Hypothalamus (tissue), 51 donors: ENCODE measurements at places on chromosomes 2 and 18.

DNA sequence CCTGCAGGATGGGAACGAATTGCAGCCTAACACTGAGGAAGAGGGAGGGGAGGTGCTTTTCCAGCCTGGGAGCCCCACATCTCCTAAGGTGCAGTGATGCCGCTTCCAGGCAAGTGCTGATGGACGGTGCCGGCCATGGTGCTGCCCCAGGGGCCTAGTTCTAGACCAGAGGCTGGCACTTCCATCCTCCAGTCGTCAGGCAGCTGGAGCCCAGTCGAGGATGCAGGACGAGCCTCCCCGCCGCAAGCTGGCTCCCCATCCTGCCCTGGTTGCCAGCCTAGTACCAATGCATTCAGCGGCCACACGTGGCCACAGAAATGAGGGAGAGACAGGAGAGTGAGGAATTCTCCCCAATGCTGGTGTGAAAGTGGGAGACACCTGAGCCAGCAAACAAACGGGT lies 413.5 kb downstream of the ZNF516 start:
- DNase-seq = no peak

- no peak for DNase-seq
Measured at GRCh38 chr2:146228466-146229058, 1616.3 kb upstream of the ACVR2A start.

DNA sequence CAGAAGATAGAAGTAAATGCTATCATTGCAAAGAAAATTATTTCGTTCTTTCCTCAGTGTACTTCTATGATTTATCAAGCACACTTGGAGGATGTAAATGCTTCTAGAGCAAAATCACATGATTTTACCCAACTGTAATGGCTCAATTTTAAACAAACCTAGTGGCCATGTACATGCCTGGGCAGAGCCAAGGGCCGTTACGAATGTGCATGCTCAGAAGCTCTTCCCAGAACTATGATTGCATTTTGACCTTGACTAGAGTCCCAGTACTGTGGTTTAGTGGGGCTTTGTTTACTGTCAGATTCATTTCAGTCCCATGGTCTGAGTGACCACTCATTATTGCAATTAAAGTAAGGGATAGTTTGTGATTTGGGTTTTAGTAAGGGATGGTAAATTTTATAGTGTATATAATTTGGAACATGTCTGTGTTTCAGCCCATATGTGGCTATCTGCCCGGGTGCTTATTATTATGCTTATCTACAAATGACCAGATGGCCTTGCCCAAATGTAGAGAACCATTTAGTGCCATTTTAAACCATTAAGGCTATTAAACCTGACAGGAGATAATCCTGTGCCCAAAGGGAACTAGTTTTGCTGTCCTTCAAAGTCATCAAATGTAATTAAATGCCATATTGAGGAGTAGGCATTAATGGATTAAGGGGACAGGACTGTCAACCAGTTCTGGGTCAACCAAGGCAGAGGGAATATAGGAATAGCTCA lies 239.1 kb downstream of the ICOS start:
- no peak for DNase-seq

GRCh38 chr2:239930378-239930777 lies 94.8 kb downstream of the NDUFA10 start:
- no peak for DNase-seq

GRCh38 chr2:43047187-43047780 lies 179.1 kb downstream of the ZFP36L2 start:
- no peak for DNase-seq

DNA sequence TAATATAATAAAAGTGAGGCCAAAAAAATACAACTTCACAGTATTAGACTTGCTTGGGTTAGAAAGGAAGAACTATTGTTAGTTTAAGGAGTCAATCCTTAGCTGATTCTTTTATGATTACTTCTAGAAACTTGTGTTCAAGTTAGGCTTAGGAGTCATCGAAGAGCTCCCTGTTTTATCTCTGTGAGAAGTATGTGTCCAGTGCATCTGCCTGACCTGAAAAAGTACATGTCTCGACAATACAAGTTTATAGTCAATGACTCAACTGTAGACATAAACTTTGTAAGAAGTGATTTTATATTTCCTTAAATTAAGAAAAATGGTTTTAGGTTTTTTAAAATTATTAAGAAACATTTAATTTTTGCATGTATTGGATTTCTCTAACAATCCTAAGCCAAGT lies 571.2 kb downstream of the ZEB2 start:
- DNase-seq = no peak

DNA sequence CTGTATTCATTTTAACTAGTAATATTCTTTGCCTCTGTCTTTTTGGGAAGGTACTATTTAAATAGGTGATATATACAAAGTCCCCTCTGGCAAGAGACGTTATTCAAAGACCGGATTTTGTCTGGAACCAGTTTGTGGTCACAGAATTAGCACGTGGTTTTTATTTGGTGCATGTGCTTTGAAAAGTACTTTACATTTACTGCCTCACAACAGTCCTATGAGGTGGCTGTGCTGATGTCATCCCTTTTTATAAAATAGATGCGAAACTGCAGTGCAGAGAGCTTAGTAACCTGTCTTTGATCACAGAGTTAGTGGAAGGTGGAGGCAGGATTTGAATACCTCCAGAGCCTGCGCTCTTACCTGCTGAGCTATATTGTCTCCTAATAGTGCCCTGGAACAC lies 4.0 kb downstream of the LPIN1 start:
- DNase-seq = no peak

DNA sequence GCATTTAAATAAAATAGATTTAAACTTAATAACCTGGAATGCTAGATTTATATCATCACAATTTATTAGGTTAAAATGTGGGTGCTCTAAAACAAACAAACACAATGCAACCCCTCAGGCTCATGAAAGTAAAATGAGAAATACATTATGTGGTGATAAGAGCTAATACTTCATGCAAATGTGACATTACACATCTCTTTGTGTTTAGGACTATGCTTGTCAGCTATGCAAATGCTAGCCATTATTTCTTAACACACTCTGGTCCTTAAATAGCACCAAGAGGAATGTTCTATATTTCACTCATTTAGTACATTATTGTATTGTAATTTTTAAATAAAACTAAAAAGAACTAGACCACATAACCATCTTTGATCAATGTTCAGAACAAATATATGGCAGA lies 627.6 kb downstream of the DPP10 start:
- DNase-seq = no peak

DNA sequence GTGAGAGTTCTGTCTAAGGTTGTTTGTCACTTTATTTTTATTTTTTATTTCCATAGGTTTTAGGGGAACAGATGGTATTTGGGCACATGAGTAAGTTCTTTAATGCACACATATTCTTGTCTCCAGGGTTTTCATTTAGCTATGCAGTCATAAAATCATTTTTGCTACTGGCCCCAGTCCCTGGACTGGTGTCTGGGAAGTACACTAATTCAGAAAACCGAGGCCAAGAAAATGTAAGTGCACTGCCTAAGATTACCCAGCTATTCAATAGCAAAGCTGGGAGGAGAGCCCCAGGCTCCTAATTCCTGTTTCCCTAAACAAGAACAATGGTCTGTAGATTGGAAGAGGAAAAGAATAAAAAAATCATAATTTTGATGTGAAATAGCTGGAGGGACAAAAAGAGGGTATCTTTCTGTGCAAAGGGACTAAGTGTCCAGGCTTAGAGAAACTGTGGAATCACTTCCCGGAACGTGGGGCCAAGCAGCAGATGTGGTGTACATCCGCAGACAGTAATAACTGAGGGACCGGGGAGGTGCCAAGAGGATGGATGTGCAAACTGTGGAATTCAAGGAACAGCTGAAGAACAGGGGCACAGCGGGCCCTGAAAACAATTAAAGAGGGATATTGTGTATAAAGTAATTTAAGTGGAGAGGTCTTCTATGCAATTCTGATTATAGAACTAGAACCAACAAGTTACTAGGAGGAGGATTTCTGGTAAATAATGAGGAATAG lies 236.3 kb downstream of the ACKR3 start:
- DNase-seq = no peak

DNA sequence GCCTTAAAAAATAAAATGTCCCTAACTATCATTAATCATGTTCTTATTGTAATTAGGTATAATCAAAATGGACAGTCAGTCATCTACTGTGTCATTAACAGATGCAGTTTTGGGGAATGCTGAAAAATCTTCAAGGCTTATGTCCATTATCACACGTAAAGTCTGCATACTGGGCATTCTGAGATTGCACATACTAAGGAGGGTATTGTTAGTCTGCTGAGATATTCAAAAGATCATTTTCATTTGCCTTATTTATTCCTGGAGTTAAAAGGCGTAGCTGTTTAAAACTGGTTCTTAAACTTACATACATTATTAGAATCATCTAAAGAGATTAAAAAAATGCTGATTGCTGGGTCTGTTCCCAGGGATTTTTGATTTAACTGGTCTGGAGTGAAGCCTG lies 27.4 kb downstream of the KCNE4 start:
- no peak for DNase-seq

DNA sequence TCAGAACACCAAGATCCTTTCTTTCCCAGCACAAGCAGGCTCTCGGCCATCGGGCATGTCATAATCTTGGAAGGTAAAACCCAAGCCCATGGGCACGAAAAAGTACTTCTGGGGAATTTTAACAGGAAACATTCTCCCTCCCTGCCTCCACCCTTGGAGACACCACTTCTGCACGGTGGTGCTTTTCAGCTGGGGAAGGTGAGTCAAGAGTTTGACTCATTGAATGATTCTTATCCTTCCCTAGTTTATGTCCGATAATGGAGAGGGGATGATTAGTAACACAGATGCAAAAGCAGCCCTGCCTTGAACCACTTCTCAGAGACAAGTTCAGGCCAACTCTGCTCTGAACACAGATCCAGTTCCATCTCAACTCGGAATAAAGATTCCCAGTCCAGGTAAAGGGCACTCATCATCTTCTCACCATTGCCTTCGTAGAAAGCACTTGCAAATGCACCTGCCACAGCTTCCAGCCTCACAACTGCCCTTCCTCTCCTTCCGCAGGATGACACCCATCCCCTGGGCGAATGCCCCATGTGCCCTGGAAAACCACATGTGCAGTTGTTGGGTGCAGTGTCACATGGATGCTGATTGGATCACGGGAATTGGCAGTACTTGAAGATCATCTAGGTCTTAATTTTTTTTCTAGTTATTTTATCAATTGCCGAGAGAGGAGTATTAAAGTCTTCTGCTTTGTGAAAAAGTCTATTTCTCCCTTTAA lies 136.2 kb downstream of the PXDN start:
- no peak for DNase-seq

GRCh38 chr18:7146067-7146466 lies 28.5 kb upstream of the LAMA1 start:
- no peak for DNase-seq

DNA sequence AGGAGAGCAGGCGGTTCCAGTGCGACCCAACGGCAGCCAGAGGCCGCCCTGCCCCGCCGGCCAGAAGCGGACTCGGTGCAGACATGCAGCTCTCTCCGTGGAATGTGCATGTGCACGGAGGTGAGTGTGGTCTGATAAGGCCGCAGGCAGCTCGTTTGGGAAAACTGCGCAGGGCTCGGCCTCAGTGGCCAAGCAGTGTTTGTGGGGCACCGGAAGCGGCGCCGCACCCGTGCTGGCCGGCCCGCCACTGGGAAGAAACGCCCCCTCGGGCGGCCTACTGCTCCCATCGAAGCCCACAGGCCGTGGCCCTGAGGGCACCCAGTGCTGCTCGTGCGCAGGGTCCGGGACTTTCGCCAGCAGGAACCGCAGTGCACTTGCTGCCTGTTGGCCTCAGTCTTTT lies 25.2 kb downstream of the PRELID3A start:
- DNase-seq = no peak

DNA sequence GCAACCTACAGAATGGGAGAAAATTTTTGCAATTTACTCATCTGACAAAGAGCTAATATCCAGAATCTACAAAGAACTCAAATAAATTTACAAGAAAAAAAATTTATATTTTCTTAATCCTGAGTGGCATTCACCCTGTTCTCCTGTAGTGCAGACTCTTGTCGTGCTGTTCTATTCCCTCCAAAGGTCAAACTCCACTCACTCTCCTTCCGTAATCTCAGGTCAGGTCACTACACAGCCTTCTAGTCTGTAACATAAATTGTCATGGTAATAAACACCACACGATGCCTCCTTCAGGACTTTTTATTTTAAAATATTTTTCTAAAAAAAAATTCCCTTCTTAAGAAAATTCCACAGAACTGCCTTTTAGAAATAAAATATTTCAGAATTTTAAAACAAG lies 417.9 kb upstream of the GCFC2 start:
- DNase-seq = no peak

DNA sequence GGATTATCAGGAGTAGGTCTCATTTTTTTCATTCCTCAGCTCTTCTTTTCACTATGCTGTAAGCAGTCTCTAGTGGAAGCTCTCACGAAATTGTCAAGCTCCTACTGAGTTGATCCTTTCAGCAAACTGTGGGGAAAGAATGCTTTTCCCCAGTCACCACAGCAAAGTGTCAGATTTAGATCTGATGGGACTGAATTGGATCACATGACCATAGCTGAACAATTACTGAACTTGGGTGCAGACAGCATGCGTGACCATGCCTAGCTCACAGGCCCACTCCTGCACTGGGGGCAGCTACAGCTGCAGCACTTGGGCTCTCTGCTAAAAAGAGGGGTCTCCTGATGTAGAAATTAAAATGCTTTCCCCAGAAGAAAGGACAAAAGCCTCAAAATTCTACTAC lies 3.1 kb downstream of the ARHGAP15 start:
- no peak for DNase-seq

GRCh38 chr2:120246546-120247300 lies 5.9 kb upstream of the RALB start:
- no peak for DNase-seq

GRCh38 chr2:46094689-46095088 lies 202.5 kb upstream of the EPAS1 start:
- no peak for DNase-seq

DNA sequence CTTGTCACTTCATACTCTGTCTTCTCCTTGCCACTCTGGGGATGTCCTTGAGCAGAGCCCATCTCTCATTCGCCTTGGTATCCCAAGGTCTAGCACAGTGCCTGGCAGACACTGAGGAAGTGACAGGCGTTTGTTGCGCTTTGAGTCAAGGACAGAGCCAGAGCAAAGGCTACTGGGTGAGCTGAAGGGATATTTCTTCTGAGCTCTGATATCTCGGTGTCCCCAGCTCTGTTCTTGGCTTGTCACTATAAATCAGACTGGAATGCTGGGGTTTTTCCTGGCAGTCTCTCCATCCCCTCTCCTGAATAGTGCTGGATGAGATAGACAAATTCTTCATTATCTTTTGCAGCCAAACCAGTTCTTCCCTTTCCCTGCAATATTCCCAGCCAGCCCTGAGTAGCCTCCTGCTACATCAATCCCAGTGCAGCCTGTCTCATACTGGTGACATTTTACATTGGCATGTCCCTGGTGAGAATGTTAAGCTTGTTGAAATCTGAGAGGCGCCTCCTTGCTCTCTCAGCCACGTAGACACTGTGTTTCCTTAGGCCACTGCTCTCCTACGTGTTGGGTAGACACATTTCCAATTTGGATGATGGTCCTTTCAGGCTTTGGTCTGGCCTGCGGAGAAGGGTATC lies 61.7 kb downstream of the CTIF start:
- DNase-seq = no peak

GRCh38 chr2:191020742-191021381 lies 6.9 kb upstream of the STAT1 start:
- no peak for DNase-seq
